ENCODE measurements at places on chromosomes 11 and 22.

- DNase-seq = no peak
These were observed 134.7 kb downstream of the GRIK4 start for GRCh38 chr11:120646206-120646605.

DNA sequence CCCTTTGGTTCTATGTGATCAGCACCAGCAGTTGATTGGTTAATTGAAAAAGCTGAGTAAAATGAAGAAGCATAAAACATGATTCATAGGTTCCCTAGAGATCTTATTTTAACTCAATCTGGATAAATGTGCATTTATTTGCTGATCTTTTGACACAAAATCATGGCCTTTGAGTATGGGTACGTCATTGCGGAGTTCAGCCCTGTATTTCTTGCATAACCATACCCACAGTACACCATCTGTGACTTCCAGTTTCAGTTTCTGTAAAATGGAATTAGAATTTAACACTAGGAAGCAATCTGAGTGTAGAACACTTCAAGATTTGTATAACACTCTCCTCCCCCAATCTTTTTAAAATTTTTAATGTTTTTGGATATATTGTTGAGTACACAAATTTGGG is 358.2 kb downstream of the DDX10 start:
- no peak for DNase-seq

DNA sequence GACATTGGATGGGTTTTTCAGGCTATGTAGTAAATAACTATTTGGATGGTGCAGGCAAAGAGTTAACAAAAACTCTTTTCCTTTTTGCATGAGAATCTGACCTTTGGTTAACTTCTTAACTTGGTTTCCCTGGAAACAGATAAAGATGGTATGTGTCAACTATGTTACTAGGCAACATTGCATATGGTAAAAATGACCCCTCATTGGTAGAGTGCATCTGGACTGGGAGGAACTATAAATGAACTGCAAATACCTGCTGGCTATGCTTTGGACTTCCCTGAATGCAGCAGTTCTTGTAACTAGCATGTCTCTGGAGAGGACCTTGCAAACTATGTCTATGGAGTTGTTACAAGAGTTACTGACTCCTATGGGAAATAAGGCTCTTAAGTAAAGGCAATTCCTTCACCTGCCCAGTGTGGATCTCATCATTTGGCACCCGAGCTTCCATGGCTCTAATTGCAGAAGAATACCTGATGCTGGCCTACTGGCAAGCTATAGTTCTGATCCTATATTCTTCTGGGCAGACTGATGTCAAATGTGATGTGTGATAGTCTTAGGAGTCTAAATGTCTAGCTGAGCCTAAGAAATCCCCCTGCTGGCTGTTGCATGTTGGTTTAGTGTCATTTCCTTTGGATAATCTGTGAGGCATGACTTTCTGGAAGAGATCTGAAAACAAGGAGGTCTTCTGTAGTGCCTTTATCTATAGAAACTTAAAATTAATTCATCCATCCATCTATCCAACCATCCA is 126.7 kb upstream of the MTMR2 start:
- DNase-seq = no peak

DNA sequence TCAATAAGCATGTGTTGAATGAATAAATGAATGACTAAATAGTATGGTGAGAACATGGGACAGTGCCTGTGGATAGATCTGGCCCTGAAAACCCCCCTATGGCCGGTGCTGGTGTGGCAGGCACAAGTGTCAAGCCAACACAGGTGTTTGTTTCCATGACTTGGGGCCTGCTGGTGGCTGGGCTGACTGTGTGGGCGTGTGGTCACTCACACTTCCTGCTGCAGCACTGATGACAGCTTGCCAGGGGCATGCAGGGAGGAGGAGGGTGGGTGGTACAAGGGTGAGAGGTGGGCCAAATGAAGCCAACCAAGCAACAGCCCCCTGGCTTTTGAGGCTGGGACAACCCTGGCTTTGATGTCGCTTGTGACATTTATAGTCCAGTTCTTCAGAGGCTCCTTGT is 30.3 kb upstream of the ABCC8 start:
- DNase-seq = no peak

DNA sequence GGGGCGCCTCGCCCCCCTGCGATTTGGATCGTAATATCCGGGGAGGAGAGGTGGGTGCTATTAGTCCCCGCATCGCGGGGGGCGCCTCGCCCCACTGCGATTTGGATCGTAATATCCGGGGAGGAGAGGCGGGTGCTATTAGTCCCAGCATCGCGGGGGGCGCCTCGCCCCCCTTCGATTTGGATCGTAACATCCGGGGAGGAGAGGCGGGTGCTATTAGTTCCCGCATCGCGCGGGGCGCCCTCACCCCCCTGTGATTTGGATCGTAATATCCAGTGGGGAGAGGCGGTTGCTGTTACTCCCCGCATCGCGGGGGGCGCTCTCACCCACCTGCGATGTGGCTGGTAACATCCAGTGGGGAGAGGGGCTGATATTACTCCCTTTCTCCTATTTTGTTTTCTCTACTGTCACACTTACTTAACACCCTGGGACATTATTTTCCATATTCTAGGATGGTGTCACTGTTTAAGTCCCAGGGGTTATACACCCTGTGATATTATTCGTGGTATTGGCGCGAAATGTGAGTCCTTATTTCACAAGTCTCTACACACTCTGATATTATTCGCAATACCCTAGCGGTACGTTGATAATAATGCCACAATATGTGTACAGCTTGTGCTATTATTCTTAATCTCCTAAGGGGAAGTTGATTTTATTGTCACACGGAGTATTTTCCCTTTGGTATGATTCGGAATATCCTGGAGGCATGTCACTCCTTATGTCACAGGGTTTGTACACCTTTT is 57.8 kb upstream of the ALDH3B2 start:
- DNase-seq = peak; percentile 12

DNA sequence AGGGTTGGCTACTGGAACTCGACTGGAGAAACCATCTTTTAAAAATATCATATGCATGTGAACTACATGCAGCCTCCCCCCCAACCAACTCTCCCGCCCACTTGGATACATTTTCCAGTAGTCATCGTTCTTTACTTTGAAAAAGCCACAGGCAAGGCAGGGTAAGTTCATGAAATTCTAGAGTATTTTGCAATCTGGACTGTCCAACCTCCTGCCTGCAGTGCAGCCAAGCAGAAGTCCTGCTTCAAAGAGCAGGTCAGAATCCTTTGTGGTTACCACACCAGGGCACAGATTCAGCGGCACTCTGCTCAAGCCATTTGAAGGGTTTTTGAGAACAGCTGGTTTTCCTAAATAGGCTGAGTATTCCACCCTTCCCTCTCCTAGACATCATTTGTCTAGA is 12.1 kb downstream of the ELF5 start:
- no peak for DNase-seq

DNA sequence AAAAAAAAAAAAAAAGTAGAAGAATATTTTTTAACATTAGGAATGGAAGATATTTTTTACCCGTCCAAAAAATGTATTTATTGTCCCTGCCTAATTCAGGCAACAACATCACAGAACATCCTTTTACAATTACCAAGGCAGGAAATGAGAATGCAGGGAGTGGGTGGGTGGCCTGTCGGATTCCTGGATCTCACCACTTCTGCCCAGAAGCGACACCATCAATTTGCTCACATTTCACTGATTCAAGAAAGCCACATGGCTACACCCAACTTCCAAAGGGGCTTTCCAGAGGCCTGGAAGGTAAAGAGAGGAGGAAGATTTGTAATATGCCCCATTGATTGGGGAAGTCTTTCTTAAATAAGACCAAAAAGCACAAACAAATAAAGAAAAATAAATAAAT is 93.8 kb upstream of the CLPB start:
- no peak for DNase-seq

- no peak for DNase-seq
These were observed 96.4 kb downstream of the UVRAG start for GRCh38 chr11:75911459-75911858.

DNA sequence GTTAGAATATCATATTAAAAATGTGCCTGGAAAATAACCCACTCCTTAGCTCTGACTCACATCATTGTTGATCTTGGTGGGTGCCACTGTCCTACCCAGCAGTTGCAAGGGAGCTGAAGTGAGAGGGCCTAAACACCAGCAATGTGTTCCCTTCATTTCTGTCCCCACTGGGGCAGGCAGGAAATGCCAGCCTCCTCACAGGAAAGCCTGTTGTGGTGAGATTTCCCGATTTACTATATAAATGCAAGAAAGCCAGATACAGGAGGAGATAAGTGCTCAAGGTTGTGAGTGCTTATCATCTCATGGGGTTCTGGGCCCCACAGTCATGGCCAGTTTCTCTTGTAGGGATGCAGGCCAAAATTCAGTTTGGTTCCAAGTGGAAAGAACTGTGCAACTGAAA is 15.8 kb upstream of the FLI1 start:
- no peak for DNase-seq

GRCh38 chr22:40210818-40211217 is 33.1 kb downstream of the TNRC6B start:
- no peak for DNase-seq

GRCh38 chr11:109794501-109794900 is 298.7 kb upstream of the ZC3H12C start:
- DNase-seq = no peak

GRCh38 chr11:91459840-91460239 is 764.8 kb upstream of the FAT3 start:
- DNase-seq = no peak

GRCh38 chr11:128351168-128351567 is 236.2 kb downstream of the ETS1 start:
- DNase-seq = no peak

DNA sequence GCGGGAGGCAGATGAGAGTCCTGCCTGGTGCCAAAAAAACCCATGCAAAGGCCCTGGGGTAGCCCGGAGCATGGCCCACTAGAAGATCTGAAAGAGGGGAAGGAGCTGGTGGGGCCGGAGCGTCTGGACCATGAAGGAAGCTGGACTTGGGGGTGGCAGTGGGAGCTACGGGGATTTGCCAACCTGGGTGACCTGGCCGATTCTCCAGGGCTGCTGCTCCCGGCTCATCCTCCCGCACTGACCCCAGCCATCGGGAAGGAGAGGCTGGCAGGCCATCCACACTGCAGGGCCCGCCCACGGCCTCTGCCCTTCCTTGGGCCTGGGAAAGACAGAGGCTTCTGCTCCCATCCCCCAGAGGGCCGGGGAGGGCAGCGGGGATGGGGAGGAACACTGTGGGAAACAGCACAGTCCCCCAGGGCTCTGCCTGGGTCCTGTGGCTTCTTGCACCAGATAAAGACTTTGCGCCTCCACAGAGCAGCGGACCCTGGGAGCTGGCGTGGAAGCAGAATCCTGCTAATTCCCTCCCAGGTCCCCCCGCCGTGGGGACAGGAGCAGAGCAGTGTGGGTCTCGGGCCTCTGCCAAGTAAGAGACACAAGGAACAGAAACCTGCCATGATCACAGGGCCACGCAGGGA is 87.1 kb upstream of the LINC01488 start:
- DNase-seq = no peak

DNA sequence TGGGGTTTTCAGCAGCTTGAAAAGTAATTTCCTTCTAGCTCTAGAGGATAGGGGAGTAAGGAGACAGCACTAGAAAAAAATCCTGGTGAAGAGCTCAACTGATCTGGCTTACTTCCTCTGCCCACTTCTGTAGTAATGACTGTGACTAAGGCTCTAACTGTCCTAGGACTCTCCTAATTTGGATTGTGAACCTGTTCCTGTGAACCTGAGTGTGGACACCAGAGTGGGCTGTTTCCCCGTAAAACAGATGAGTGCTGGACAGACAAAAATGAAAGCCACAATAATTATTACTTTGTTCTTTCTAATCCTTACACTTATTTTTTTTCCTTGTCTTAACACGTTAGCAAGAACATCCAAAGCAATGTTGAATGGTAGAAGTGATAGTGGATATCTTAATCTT is 154.1 kb downstream of the AASDHPPT start:
- DNase-seq = no peak

- no peak for DNase-seq
These were observed 100.8 kb upstream of the B3GAT1 start for GRCh38 chr11:134512571-134513538.

DNA sequence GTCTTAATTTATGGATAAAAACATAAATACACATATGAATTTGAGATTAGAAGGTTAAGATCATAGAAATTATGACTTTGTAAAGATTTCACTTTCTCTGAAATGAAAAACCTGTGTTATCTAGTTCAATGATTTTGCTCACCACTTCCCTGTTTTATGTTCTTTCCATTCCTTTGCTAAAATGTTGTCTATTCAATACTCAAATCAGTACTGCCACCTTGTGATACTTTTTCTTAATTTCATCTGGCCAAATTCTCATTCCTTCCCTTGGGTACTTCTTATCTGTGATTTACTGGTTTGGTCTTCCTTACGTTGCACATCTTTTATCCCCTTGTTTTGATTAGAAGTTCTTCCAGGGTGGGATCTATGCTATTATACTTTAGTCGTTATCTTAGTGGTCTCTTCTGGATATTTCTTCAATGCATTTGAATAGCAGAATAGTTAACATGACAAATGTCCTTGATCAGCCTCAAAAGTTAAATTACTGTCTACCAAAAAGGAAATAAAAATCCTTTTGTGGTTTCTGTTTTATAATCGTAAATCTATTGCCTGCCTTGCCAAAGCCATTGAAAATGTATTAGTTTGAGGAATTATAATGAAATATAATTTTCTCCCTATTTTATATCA is 197.0 kb downstream of the PGR start:
- no peak for DNase-seq

DNA sequence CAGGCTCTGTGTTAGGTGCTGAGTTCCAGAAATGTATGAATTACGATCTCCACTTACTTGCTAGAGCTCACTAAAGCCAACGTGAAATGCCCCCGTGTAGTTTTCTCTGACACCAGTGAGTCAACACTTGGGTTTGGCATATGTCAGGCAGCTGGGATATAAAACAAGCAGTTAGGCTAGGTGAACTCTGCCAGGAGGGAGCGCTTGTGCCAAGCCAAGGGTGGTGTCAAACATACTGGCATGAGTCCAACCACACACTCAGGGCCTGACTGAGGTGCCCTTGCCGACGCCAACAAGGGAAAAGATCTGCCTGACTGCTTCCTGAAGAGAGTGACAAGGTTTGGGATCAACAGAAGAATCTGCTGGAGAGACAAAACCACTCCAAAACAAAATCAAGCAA is 167.8 kb upstream of the NARS2 start:
- DNase-seq = no peak

GRCh38 chr22:47593291-47593690 is 830.8 kb downstream of the TBC1D22A start:
- no peak for DNase-seq

GRCh38 chr22:25840891-25841290 is 98.9 kb downstream of the MYO18B start:
- no peak for DNase-seq

GRCh38 chr11:78365381-78365792 is 52.2 kb downstream of the GAB2 start:
- no peak for DNase-seq

DNA sequence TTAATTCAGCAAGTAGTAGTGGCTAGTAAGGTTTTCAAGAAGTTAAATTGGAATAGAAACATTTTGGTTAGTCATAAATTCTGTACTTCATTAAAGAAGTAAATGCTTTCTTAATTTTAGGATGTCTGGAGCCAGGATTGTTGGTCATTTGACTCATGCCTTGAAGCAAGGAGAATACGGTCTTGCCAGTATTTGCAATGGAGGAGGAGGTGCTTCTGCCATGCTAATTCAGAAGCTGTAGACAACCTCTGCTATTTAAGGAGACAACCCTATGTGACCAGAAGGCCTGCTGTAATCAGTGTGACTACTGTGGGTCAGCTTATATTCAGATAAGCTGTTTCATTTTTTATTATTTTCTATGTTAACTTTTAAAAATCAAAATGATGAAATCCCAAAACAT is 25.8 kb downstream of the ACAT1 start:
- DNase-seq = no peak
